Vagina (tissue), 2 donors: ENCODE measurements at places on chromosomes 12 and 14. TPM values are rescaled to one million over a fixed set of nuclear protein-coding genes. Genes with fewer than 3 reads are reported as not detected.

DNA sequence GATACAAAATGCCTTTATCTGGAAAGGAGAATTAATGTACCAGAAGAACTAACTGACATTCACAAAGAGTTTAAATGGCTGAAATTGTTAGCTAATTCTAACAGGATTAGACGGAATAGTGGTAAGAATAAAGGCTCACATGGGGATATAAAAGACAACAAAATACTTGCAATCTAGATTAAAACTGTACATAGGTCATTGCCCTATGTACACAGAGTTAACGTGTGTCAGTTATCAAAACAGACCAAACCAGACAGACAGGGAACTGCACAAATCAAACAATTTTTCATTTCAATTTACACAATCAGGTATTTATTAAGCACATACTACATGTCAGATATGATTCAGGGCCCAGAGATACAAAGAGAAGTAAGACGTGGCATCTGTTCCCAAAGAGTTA is 12.6 kb downstream of the TMTC1 start:
- DNase-seq: no peak
- H3K27ac ChIP-seq: no peak overlapping the region
- no peaks in the 10 kb centered on the region for H3K36me3 ChIP-seq
- no peak overlapping the region for H3K4me3 ChIP-seq

DNA sequence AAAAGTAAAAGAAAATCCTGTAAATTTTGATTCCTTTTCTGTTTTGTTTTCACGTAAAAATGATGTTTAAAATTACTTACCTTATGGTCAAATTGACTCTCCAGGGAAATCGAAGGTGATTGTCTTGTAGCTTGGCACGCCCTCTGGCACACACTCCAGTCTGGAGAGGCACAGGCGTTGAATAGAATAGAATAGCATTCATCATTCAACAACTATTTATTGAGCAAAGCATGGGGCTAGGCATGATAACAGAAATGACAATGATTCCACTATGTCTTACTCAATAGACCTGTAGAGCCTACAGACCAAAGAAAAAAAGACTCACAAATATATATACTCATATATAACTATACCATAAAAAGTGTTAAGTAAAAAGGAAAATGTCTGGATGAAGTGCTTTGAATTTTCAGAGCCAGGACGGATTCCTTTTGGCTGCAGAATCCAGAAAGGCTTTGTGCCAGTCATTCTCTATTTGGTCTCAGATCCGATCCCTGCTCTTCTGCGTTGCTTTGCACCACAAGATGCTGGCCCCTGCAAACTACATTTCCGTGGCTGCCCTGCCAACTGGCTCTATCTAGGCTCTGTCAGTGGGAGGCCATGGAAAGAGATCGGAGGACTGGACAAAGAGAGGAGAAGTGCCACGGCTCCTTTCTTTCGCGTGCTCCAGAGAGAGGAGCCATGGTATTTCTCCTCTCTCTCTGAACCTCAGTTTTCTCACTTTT is 231.8 kb downstream of the CRADD start:
- H3K36me3 ChIP-seq: no peaks in the 10 kb centered on the region
- no peaks in the 10 kb centered on the region for H3K27me3 ChIP-seq
- DNase-seq: no peak
- H3K4me3 ChIP-seq: no peak overlapping the region
- H3K4me1 ChIP-seq: no peaks in the 10 kb centered on the region
- H3K27ac ChIP-seq: no peak overlapping the region

- H3K27me3 ChIP-seq: no peaks in the 10 kb centered on the region
- H3K27ac ChIP-seq: no peak overlapping the region
- no peaks in the 10 kb centered on the region for H3K4me1 ChIP-seq
These were observed 175.3 kb downstream of the PRKD1 start for GRCh38 chr14:29752221-29752923.

DNA sequence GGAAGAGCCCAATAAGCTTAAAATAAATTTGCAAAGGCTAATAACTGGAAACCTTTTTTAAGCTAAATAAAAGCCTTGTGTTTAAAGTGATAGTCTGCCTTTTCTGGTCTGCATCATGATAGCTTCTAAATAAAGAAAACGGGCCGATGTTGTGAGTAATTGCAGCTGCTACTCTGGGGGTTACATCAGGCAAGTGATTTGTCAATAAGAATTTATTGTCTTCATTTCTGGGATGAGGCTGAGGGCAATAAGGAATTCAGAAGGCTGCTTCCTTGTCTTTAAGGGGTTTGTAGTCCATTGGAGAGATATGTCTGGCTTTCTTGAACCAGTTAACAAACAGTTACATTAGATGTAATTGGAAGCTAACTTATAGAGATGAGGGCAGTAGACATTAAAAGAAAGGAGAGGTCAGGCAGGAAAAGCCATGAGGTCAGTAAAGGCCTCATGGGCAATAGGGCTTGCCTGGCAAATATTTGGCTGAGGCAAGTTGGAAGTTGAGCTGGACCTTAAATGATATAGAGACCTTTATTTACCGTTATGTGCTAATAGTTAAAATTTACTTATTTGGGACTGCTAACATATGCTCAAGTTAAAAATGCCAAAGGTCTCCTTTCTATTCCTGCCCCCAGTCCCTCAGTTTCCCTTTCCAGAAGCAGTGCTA is 85.0 kb downstream of the CRADD start:
- no peaks in the 10 kb centered on the region for H3K36me3 ChIP-seq
- H3K4me1 ChIP-seq: peaks cover 47% of the 10 kb centered on the region
- H3K27ac ChIP-seq: peak overlapping the region; percentile 46
- no peak overlapping the region for H3K4me3 ChIP-seq

DNA sequence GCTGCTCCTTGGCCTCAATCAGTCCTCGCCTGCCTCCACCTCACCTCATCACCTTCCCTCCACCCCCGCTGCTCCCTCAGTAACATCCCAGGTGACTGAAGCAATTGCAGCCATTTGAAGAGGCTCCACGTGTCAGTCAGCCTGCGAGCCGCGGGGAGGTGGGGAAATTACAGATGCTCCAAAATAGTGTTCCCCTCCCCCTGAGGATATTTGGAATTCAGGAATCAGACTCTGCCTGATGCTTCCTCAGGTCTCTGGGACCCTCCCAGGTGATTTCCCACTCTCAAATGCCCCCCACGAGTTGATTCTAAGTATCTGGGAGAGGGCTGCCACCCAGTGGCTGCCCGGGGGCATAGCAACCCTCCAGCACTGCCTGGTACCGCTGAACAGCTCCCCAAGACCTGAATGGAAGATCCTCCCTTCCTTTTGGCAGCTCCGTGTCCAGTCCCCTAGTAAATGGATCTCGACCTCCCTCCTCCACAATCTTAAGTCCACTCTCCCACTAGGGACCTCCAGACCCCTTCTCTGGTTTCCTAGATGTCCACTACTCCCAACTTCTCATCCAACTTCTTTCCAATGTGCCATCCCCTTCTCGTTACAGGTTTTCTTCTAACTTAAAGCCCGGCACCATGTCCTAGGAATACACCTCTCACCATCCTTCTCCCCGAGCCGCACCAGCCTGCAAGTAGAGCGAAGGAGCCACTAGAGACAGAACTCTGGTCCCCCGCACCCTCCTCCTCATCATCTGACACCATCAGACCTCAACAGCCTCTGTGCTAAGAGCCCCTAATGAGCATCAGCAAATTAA is 1.4 kb upstream of the ASIC1 start:
- no peaks in the 10 kb centered on the region for H3K36me3 ChIP-seq
- no peak overlapping the region for H3K27ac ChIP-seq
- H3K4me3 ChIP-seq: peak overlapping the region; percentile 14
- H3K4me1 ChIP-seq: peaks cover 24% of the 10 kb centered on the region

Gene ANKRD33
- not detected for total RNA-seq

- no peaks in the 10 kb centered on the region for H3K36me3 ChIP-seq
- no peak overlapping the region for H3K4me3 ChIP-seq
- no peak overlapping the region for H3K27ac ChIP-seq
- no peak for DNase-seq
These were observed 87.5 kb downstream of the PLXNC1 start for GRCh38 chr12:94235848-94236247.

DNA sequence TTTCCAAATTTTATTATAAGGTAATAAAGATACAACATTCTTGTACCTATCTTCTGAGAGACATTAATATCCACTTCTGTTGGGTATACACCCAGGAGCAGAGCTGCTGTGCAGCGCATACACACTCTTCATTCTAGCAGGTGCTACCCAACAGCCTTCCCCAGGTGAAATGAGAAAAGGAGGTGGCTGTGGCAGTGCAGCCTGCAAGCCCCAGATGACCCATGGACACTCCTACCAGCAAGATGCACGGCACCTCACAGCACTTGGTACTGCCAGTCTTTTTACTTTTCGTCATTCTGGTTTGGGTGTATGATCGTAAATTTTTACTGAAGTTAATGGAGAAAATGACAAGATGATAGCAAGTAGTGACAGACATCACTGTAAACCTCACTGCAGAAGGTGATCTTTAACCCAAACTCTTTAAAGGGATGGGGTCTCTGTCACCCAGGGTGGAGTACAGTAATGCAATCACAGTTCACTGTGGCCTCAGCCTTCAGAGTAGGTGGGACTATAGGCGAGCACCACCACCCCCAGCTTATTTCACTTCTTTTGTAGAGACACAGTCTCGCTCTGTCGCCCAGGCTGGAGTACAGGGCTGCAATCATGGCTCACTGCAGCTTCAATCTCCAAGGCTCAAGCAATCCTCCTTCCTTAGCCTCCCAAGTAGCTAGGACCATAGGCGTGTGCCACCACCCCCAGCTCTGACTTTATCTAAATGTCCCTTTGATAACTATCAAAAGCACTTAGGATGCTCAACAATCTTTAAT is 26.5 kb downstream of the VPS37B start:
- H3K4me3 ChIP-seq: no peak overlapping the region
- DNase-seq: no peak
- H3K27ac ChIP-seq: no peak overlapping the region
- peaks cover 59% of the 10 kb centered on the region for H3K4me1 ChIP-seq

GRCh38 chr14:21703357-21704326 is 30.0 kb upstream of the OR4E1 start:
- no peak overlapping the region for H3K27ac ChIP-seq
- H3K4me3 ChIP-seq: no peak overlapping the region

DNA sequence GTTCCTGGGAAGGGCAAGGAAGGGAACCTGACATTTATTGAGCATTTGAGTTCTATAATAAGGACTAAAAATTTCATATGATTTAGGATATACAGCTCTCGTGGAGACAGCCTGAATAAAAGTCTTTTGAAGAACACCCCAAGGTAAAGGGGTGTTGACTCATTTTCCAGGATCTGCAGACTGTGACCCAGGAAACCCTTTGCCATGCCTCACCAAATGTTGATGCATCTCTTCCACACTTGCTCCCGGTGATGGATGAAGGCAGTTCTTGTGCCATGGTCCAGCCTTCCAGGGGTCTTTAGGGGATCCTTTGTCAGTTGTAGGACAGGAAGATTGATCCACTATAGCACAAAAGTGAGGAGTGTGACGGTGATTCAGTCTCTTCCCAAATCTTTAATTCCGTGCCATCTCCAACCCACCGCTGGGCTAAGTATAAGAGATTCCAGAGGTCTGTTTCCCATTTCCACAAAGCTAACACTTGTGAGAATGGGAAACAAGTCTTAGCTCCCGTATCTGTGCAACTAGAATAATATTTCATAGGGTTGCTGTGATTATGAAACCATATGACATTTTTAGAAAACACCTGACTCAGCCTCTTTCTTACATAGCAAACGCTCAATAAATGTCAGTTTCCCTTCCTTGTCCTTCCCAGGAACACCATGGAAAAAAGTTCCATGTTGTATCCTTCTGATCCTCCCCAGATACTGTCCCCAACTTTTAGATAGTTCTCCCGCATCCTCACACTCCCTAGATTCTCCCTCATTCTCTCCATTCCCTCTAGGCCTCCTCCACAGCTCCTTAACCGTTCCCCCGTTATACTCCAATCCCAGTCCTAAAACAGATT is 836 bp downstream of the AAAS start:
- H3K4me3 ChIP-seq: peak overlapping the region; percentile 73
- no peaks in the 10 kb centered on the region for H3K27me3 ChIP-seq
- no peak for DNase-seq
- peak overlapping the region; percentile 81 for H3K27ac ChIP-seq

Gene ADGRD1
- 35.8 TPM for total RNA-seq

DNA sequence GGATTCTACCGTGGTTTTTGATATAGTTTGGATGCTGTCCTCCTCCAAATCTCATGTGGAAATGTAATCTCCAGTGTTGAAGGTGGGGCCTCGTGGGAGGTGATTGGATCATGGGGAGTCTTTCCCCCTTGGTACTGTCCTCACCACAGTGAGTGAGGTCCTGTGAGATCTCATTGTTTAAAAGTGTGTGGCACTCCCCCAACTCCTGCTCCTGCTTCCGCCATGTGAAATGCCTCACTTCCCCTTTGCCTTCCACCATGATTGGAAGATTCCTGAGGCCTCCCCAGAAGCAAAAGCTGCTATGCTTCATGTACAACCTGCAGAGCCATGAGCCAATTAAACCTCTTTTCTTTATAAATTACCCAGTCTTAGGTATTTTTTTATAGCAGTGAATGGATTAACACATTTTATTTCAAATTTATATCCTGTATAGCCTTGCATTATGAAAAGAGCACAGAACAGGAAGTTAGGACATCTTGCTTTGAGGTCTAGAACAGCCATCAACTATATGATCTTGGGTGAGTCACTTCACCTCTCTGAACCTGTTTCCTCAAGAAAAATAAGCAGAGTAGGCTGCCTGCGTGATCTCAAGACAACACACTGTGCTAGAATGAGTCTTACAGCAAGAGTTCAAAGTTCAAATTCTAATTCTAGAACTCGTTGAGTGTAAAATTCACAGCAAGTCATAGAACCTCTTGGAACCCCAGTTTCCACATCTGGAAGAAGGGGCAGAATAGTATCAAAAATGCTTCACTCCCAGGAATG is 160.9 kb upstream of the EEA1 start:
- no peak overlapping the region for H3K27ac ChIP-seq
- H3K4me1 ChIP-seq: no peaks in the 10 kb centered on the region
- no peak overlapping the region for H3K4me3 ChIP-seq
- no peak for DNase-seq
- H3K36me3 ChIP-seq: no peaks in the 10 kb centered on the region
- H3K27me3 ChIP-seq: no peaks in the 10 kb centered on the region

GRCh38 chr14:24903337-24903736 is 146.6 kb downstream of the STXBP6 start:
- no peak for DNase-seq
- no peak overlapping the region for H3K4me3 ChIP-seq
- peaks cover 4% of the 10 kb centered on the region for H3K4me1 ChIP-seq
- H3K27ac ChIP-seq: no peak overlapping the region

GRCh38 chr12:119788786-119789185 is 88.3 kb downstream of the CIT start:
- H3K36me3 ChIP-seq: no peaks in the 10 kb centered on the region
- no peak overlapping the region for H3K4me3 ChIP-seq
- H3K4me1 ChIP-seq: no peaks in the 10 kb centered on the region
- no peak for DNase-seq
- H3K27me3 ChIP-seq: no peaks in the 10 kb centered on the region

DNA sequence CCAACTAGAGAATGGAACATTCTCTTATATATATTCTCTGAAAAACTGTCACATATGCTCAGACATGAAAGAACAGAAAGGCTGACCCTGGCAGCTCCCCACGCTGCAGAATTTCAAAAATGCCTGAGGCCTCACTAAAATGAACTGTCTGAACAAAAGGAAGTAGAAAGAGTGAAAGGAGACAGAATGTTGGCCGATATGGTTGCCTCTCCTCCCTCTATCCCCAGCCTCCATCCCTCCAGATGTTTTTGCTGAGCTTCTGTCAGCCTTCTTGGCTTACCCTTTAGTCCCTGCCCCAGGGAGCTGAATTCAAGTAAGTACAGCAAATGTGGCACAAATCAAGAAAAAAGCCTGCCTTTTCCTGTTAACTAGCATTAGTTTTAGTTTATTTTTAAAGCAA is 6.9 kb downstream of the SMCO2 start:
- H3K27ac ChIP-seq: no peak overlapping the region
- no peak overlapping the region for H3K4me3 ChIP-seq
- H3K36me3 ChIP-seq: no peaks in the 10 kb centered on the region
